ENCODE measurements at places on chromosomes 4 and X.

GRCh38 chr4:75848891-75849290 lies 53.4 kb downstream of the PPEF2 start:
- no peak for DNase-seq

GRCh38 chr4:37438564-37439279 lies 194.2 kb downstream of the NWD2 start:
- no peak for DNase-seq

DNA sequence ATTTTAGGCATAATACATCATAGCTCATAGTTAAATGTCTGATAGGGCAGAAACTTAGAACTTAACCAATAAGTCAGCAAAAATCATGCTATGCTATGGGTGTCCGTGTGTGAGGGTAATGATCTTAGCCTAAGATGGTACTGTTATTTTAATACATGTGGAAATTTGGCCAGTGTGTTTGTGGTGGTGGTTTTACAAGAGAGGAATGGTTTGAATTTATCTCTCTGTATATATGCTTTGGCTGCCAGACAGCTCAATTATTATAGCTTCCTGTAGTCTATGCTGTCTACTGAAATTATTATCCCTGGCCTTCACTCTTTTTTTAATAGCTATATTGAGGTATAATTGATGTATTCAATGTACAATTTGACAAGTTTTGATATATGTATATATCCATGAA lies 21.3 kb downstream of the ZNF330 start:
- no peak for DNase-seq

- no peak for DNase-seq
These were observed 127.5 kb upstream of the OTUD4 start for GRCh38 chr4:145307763-145308430.

DNA sequence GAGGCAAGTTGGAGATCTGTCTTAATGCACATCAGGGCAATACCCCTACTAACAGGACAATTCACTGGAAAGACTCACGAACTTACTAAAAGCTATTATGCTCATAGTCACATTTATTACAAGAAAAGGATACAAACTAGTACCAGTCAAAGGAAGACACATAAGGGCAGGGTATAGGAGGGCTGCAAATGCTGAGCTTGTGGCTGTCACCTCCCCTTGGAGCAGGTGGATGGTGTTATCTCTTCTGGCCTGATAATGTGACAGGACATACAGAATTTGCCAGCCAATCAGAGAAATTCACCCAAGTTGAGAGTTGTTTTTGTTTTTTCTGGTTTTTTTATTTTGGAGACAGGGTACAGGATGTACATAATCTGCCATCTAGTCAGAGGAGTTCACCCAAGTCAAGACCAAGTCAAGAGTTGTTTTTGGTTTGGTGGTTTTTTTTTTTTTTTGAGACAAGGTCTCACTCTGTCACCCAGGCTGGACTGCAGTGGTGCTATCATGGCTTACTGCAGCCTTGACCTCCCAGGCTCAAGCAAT lies 8.8 kb downstream of the HERC5 start:
- no peak for DNase-seq

- DNase-seq: no peak
These were observed 245.1 kb downstream of the PPP3CA start for GRCh38 chr4:101102114-101102742.

DNA sequence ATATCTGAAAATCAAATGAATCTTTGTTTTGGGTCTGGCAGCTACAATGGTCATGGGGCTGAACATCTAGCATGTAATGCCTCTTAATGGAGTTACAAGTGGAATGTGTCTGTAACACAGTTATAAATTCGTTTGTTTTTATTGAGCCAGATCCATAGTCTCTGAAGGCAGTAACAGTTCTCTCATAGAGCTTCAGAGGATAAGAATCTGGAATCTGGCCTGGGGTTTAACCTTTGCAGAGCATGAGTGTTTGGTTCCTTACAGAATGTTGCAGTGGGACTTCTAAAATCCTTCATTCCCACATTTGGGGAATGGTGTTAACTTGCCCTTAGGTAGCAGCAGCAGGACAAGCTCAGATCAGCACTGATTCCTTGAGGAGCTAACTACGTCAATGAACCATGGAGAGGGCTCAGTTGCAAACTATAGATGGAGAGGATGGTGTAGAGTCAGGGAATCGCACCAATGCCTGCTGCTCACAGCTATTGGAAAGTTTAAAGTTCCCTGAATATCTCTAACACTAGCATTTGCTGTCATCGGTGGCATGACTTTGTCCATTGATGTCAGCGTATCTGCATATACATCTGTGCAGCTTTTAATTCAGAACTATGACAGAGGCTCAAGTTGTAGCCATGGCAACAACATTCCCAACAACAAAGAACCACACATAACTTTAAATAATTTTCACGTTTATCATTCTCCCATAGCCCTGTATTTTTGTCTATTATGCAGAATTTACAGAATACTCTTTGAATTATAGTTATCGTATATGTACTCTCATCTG lies 72.2 kb downstream of the RASGEF1B start:
- no peak for DNase-seq
